ENCODE measurements at places on chromosomes 7 and 10.

DNA sequence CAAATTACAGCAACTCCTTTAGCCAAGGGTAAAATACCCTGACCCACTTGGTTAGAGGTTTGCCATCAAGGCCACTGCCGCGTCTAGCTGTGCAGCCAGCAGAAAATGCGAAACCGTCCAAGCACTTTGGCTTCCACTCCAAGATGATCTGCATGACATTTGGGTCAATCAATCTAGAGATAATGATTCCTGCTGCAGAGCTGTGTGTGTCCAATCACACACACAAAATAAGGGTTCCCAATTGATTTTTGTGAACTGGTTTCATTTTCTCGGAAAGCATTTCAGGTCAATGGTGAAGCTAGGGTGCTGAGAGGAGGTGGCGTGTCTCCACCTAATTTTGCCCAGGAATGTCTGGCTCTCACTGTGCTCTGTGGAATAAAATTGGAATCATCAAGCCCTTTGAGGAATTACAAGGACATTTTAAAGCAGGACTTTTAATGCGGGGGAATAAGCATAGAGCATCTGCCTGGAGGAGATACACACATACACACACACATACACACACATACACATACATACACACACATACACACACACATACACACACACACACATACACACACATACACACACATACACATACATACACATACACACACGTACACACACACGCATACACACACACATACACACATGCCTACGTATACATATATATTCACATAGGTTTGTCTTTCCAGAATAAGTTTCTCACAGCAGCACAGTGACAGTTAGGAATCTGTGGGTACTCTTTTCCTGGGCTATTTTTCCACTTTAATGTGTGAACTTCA, 59.5 kb downstream of the ACADSB start:
- DNase-seq: no peak

GRCh38 chr7:1769286-1770200, 99.5 kb downstream of the ELFN1 start:
- no peak for DNase-seq

GRCh38 chr7:22094413-22095342, 149.0 kb upstream of the CDCA7L start:
- no peak for DNase-seq

DNA sequence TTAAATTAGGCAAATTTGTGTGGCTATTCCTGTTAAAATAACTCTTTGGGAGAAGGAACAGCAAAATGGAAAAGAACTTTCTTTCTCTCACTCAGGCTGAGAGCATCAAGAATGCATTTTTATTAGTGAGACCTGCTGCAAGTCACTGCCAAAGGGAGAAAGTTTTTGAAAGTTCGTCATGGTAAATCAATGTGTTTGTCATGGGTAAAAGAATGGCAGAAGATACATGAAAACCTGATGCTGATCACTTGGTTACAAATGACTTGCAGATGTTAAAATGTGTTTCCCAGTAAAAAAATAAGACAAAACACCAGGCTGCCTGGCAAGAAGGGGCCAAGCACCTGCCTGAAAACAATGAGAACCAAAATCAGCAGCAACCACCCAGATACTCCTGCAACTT, 484.7 kb upstream of the NRP1 start:
- no peak for DNase-seq

- DNase-seq: no peak
Observed at GRCh38 chr10:1564791-1565190, 172.5 kb downstream of the ADARB2 start.

GRCh38 chr10:93995598-93996271, 2.0 kb downstream of the PLCE1 start:
- DNase-seq: no peak

- no peak for DNase-seq
Observed at GRCh38 chr7:13411636-13412035, 577.8 kb downstream of the ETV1 start.

DNA sequence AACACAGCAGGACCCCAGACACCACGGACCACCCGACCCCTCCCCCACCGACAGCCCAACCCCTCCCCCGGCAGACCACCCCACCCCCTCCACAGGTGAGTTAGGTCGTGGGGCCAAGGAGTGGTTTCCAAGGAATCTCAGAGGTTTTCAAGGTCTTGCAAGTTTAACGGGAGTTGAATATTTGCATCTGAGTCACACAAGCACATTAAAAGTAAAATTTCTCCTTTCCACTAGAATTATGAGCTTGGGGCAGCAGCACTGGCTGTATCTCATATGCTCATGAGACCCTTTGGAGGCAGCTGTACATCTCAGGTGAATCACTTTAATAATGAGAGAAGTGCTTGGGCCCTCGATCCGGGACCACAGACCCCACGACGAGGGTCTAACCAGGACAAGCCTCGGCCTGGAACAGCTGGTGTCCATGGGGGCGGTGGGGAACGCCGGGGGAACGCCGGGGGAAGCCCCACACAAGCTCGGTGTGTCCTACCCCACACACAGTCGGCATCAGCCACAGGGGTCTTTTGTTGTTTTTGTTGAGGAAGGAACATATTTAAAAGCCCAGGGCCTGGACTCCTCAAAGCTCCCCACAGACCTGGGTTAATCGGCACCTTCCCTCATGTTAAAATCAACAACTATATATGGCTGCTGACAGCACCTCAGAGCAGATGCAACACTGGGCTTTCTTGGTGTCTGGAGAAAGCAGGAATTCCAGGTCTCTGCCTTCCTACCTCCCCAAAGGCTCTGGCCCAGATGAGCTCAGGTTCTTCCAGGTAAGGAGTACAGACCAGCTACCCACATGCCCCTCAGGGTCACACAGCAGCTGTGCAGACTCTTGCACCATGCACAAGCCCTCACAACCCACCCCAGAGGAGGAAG, 130.3 kb downstream of the DIP2C start:
- DNase-seq: no peak

DNA sequence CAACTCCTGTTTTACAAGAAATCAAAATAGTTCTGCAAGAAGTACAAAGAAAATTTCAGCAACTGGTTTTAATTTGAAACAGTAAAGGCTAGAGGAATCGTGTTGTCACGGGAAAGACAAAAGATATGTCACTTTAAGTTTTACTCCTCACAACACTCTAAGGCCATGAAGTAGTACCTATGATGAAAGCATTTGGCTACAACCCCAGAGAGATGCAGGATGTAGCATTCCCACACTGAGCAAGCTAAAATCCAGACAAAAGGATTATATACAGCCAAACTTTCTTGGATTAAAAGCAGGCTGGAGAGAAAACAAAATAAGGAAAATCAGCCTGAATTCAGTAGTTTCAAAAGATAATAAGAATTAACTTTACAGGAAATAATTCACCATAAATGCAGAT, 245.5 kb upstream of the STEAP1 start:
- DNase-seq: no peak

GRCh38 chr7:11650030-11650429, 182.0 kb downstream of the THSD7A start:
- no peak for DNase-seq

DNA sequence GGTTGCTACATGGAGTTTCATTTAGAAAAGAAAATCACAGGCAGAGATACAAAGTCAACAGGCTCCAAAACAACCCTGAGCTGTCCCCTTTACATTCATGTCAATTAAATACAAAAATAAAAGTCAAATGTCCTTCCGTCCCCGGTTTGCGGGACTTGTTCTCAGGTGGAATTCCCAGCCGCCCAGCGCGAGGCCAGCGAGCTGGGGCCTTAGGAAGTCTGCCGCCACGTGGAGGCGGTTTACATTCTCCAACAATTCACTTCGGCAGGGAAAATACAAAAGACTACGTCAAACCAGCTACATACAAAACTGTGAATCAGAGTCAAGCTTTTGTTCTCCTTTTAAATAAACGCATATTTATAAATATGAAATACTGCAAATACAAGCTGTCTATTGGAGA, 25.3 kb upstream of the DDC start:
- DNase-seq: no peak

GRCh38 chr7:6571160-6571779, 6.0 kb upstream of the ZDHHC4 start:
- DNase-seq: no peak

DNA sequence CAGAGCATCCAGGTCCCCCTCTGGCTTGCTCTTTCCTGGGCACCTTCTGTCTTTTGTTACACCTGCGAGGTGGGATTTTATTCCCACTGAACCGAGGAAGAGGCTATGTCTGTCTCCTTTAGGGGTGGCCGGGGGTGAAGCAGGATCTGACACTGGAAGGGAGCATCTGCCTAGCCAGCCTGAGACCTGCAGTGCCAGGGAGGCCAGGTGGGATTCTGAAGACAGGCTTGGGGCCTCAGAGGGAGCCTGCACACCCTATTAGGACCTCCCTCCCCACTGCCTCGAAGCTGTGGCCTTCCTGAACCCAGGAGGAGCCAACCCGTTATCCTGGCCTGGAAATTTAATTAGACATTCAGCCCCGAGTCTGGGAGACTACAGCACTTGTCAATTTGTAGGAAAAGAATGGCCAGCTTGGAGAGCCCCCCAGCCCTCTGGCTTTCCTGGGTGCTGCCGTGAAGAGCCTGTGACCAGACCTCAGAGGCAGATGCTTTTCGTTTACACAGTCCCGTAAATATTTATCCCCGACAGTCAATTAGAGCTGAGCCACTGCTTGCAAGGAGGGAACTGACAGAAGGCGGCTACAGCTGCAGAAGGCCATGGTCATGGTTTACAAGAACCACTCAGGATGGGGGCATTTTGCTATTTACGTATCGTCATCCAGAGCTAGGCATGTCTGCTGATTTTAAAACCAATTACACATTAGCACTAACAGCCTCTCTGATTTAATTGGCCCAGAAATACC, 19.7 kb downstream of the CHAT start:
- no peak for DNase-seq

- no peak for DNase-seq
Observed at GRCh38 chr7:84231157-84231556, 36.6 kb upstream of the SEMA3A start.

GRCh38 chr7:135980665-135981180, 3.6 kb upstream of the MTPN start:
- DNase-seq: no peak

DNA sequence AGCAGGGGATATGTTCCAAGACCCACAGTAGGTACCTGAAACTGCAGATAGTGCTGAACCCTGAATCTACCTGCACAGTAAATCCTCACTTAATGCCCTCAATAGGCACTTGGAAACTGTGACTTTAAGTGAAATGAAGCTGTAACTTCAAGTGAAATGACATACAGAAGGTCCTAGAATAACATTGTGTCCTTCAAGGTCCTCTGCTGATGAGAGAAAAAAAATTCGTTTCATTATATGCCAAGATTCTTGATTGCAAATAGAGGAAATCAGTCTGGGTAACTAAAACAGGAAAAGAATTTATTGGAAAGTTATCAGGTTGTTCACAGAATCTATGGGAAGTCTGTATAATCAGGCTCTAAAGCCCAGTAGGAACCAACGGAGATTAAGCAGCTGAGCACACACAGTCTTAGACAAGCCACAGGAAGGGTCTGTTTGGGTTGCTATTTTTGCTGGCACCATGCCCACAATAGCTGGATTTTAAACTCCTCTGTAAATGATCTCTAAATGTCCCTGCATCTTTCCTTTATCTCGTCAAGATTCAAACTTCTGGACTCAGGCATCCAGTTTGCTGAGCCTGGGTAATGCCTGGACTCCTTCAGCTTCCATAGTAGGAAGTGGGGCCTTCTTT, 57.5 kb downstream of the EXOC4 start:
- no peak for DNase-seq

- no peak for DNase-seq
Observed at GRCh38 chr7:50783801-50784507, 1.3 kb upstream of the GRB10 start.

GRCh38 chr10:24208661-24209431, at the start of gene KIAA1217:
Gene KIAA1217 (plus strand): TSS chr10:24209138. CDS start chr10:24209194, 56 bp downstream.
- DNase-seq: peak; percentile 73

- no peak for DNase-seq
Observed at GRCh38 chr10:3527869-3528268, 257.1 kb downstream of the KLF6 start.

DNA sequence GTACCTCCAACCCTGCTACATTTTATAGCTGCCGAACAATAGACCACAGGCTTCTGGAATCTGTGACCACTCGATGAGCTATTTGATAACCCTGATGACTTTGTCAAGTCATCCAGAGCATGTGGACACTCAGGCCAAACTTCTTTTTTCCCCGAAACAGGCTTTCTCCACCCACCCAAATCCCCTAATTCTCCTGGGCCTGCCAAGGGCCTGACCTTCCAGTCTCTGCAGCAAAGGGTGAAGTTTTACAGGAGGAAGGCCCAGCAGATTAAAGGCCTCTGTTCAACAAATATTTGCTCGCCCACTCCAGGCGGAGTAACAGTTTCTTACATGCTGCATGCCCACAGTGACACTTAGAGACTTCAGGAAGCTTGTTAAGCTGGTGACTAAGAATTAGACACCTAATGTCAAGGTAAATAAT, 2.0 kb downstream of the JCAD start:
- no peak for DNase-seq

DNA sequence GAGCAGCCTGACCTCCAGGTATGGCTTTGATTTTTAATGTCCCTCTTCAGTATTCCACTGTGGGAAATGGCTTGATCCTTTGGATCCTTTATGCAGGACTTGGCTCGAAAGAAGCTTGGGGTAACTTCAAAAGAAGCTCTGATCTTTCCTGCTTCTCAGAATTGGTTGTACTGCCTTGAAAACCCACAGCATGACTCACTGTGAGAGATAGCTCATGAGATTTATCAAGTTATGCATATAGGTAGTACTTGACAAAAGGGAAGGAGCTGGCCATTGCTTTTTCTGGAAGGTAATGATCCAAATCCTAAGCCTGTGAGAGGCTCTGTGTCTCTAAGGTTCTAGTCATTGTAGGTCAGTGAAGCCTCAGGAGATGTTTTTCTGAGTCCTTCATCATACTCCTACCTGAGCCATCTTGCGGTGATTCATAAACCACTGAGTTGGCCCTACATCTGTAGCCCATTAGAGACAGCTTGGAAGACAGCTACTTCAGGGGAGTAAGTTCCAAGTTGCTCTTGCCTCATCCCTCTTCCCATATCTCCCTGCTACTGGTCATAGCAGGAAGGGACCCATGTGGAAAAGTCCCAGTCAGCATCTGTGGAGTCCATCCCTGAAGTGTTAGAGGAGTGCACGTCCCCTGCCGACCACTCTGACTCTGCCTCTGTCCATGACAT, 36.7 kb upstream of the NFKB2 start:
- DNase-seq: no peak

Data from upper lobe of left lung (tissue), 6 donors.